ENCODE measurements at places on chromosomes 13 and 19.

DNA sequence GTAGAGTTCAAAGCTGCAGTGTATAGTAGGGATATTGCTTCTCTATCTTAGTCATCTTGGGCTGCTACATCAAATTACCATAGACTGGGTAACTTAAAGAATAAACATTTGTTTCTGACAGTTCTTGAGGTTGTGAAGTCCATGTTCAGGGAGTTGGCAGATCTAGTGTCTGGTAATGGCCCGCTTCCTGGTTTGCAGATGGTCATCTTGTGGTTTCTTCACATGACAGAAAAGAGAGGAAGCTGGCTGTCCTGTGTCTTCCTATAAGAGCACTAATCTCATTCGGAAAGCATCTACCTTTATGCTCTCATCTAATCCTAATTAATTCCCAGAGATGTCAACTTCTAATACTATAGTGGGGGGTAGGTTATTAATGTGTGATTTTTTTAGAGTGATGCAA, 6.2 kb downstream of the ZNF763 start:
- DNase-seq = no peak

- DNase-seq = no peak
Measured at GRCh38 chr13:40158218-40158617, 502.8 kb downstream of the COG6 start.

GRCh38 chr19:13844130-13844631, 32.8 kb upstream of the NANOS3 start:
- no peak for DNase-seq

DNA sequence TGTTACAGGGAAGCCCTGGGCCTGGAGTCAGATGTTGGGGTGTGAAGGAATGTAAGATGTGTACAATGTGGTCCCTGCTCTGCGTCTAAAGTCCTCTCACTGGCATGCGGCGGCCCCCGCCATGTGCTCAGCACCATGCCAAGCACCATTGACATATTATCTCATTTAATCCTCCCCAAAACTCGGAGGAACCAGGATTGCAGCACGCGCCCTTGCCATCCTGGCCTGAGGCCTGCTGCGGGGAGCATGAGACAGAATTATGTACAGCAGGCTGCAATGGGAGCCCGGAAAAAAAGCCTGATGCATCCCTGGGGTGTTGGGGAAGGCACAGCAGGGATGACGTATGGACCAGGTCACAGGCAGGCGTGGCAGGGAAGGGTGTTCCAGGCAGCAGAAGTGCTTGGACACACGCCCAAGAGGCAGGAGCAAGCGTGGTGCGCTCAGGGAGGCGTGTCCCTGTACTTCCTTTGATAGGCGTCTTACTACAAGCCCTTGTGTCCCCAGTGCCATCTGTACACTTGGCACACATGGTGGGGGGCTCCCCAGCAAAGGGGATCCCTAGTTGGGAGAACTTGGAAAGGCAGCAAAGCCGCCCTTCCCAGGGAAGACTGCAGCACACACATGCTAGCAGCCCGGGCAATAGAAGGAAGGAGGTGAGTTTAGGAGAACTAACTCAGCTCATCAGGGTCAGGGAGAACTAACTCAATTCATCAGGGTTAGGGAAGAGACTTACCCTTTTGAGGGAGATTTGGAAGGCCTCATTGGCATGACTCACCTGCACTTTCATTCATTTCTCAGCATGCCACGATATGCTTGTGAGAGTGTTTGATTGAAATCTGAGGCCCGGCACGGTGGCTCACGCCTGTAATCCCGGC, 3.4 kb downstream of the EVI5L start:
- no peak for DNase-seq

- peak; percentile 53 for DNase-seq
Measured at GRCh38 chr13:97429681-97430081, 4.3 kb upstream of the RAP2A start.

- DNase-seq = no peak
Measured at GRCh38 chr19:6470173-6470572, 6.1 kb downstream of the CRB3 start.

DNA sequence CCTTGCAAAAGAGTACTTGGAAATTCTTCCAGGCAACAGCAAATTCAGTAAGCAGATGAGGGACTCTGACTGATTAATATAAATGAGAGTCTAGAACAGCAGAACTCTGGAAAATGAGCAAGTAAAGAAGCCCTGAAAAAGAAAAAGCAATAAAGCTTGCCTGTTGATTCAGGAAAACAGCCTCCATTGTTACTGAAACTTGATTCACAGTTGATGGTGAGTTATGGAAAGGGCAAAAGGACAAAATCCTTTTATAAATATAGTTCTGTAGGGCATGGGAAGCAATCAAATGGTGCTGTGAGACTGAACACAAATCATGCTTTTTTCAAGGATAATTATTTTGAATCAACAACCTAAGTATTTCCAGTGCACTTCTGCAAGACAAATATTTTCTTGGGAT, 67.7 kb downstream of the IRS2 start:
- no peak for DNase-seq

GRCh38 chr13:51921790-51922740, 60.3 kb downstream of the CCDC70 start:
- DNase-seq = no peak

GRCh38 chr19:10378124-10378523, 2.2 kb downstream of the TYK2 start:
- DNase-seq = no peak
